ENCODE measurements at places on chromosomes 12 and 14. TPM values are rescaled to one million over a fixed set of nuclear protein-coding genes. Genes with fewer than 3 reads are reported as not detected.

GRCh38 chr12:7046383-7047105 is 14.0 kb upstream of the C1S start:
- no peak for DNase-seq

DNA sequence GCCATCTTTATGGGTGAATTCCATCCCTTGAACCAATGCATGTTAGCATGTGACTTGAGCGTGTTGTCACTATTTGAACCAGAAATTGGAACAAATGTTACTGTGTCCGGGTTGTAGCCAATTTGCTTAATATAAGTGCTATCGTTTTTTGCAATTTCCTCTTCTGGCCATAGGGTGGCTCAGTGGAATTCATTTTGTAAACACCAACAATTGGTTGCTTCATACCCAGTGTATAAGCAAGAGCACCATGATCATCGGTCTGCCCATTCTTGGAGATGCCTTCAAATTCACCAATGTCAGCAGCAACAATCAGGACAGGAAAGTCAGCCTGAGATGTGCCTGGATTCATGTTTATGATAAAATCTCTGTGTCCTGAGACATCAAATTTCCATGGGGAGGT is 5.0 kb upstream of the NEDD1 start:
- DNase-seq = no peak

RDH12 gene
- not detected for total RNA-seq

DNA sequence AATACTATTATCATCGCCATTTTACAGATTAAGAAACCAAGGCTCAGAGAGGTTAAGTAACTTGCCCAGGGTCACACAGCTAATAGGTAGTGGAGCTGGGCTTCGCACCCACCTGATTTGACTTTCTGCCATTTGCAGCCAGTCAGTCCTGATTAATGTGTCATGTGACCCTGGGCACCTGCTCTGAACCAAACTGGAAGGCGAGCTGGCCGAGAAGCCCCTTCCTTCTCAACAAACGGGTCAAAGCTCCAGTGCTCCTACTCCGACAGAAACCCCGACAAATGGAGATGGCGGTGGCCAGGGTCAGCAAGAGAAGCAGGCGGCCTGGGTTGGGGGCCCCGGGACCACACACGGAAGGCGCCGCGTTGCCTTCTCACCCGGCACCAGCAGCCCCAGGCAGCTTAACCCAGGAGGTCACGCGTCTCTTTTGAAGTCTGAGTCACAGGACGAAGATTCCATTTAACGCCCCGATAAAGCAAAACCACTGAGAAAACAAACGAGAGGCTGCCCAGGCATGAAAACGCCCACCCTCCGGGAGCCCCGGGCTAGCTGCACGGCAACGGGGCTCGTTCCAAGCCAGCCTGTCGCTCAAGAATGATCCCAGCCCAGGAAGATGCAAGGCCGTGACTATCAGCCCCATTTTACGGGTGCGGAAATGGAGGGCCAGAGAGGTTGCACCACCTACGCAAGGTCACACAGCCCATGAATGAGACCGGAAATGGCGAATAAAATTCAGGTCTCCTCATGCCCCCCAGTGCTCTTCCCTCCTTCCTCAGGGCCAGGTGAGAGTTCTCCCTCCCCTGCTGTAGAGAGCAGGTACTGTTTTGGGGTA is 124.8 kb downstream of the SCARB1 start:
- DNase-seq = peak; percentile 68

DNA sequence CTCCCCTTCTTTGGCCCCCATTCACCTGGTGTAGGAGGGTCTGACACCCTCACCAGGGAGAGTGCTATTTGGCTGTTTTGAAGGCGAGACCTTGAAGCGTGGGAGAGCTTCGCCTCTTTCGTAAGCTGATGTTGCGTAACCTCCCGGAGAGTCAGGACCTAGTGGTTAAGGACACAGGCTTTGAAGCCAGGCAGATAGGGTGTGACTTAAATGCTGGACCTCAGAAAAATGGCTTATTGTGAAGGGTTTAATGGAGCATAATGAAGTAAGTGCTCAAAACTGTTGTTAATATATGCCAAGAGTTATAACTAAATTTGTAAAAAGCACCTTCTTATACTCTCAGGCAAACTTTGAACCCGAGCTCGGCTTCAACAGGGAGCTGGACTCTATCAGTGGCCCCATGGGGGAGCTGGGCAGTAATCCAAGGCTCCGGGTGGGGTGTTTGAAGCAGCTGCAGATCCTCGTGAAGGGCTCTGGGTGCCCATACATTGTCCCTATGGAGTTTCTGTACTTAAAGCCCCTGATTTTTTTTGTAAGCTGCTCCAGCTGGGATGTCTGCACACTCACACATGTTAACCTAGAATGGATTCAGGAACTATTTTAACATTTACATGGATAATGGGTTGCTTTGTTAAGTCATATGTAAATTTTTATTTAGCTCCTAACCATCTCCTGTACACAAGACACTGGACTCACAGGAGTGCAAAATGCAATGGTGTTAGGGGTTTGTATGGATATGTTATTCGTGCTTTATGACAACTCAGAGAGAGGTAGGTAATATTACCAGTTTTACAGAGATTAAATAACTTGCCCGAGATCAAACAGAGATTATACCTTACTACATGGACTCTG is 26.0 kb downstream of the PPFIBP1 start:
- no peak for DNase-seq

HOXC10 gene
- total RNA-seq = 1.8 TPM

DNA sequence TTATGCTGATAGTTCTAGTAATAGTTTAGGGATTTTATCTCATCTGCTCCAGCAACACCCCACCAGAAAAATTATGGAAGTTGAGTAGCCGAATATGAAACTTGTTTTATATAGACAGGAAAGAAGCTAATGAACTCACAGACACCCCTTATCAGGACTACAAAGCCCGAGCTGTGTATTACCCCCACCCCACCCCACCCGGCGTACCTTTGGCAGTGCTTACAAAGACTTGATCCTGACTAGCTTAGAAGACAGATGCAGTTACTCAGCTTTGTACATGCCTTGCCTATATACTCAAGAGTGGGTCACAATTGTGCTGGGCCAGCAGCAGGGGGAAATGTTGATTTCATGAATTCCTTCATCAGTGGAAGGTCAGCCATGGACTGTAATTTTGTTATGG is 22.4 kb downstream of the PROX2 start:
- DNase-seq = no peak

DNA sequence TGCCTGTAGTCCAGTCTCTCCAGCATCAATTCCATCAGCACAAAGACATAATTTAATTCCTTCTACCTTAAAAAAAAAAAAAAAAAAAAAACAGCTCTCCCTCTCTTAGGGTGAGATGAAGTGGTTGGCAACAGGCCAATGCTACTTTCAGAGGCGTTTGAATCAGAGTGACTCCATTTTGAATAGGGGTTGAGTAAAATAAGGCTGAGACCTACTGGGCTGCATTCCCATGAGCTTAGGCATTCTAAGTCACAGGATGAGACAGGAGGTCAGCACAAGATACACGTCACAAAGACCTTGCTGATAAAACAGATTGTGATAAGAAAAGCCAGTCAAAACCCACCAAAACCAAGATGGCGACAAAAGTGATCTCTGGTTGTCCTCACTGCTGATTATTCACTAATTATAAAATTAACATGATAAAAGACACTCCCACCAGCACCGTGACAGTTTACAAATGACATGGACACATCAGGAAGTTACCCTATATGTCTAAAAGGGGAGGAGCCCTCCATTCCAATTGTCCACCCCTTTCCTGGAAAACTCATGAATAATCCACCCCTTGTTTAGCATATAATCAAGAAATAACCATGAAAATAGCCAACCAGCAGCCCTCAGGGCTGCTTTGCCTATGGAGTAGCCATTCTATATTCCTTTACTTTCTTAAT is 6.9 kb upstream of the TCL1B start:
- DNase-seq = no peak

DNA sequence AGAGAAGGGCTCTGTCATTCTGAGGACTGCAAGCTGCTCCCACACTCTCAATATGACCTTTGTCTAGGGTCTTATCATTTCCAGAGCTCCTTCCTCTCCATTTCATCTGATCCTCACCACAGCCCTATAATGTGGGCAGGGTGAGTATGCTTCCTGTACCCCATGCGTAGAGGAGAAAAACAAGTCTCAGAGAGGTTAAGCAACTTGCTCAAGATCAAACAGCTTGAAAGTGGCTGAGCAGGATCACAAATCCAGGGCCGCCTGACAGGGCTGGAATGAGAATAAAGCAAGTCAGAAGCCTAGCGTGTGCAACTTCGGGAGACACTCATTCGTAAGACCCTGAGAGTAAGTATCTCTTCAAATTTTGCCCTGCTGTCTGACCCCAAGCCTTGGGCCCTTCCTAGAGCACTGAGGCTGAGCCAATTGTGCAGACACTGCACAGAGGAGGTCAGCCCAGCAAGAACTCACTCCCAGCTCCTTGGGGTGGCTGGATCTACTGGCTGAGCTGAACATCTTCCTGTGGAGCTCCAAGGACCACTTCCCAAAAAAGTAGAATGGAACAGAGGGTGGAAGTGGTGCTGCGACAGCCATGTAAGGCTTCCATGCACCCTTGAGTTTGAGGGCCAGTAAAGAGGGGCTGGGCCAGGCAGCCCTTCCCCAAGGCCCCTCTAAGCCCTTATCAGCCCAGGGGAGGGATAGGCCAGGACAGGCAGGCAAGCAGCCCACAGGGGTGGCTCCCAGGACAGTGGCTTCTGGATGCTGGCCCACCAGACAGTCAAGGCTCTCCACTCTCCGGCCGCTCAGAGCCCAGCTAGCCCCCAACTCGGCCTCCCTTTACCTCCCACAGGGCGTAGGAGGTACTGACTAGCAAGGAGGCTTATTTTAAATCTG is 10.5 kb downstream of the ZFP36L1 start:
- DNase-seq = no peak

LIN7A gene
- total RNA-seq = 5.8 TPM

RFX4 gene
- total RNA-seq = 52.1 TPM

CLEC4A gene
- total RNA-seq = not detected

TMEM132C gene
- total RNA-seq = 10.6 TPM

CD27 gene
- not detected for total RNA-seq

DNA sequence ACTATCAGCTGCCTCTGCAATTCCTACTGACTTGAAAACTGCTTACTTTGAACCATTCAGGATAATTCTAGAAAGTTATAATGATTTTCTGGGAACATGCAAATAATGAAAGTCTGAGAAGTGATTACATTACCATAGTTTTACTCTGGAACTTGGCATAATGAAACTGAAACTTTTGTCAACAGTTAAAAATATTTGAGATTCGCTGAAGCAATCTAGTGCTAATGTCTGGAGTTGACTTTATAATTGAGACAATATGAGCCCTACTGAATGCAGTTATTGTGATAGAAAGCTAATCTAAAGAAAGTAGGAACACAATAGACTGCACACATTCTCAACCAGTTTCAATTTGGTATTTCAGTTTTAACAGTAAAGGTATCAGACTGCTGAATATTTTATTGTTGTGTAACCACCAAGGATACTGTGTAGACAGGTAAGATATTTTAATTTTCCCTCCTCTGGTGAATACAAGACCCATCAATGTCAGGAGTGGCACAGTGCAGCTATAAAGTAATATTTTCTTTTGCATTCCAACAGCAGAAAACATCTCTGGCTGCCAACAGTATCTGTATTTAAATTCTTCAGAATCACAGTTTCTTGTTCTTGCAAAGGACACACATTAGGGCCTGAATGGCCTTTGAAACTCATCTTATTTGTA is 483.5 kb downstream of the ATP23 start:
- DNase-seq = no peak

DNA sequence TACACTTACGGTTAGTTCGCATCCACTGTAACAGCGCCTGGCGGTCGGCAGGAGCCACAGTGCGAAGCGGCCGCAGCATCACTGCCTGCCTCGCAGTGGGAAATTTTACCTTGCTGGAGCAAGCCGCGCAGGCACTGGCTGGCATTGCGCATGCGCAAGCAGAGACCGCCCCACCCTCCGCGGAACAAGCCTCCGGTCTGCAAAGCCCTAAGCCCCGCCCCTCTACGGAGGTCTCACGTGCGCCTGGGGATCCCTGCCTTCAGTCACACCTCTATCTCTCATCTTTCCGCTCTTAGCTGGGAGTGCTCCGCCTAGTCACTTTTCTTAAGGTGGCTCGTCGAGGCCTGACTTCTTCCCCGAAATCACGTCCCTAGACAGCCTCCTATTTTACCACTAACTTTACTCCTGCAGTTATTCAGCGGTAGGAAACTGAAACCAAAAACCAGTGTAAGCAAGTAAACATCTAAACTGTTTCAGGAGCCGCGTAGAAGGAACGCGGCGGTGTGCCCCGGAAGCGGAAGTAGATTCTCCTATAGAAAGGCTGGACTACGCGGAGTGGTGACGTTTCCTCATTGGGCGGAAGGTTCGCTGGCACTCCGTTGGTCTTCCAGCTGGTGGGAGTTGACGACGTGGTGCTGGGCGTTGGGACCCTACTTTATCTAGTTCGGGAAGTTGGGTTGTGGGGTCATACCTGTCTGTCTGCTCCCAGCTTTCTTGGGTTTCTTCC is at the start of gene SRP54:
Gene SRP54 (plus strand): TSS at position 572 of the 727 bp plus-strand sequence. CDS start 13,718 bp downstream, outside the sequence.
- DNase-seq = peak; percentile 98

GRCh38 chr12:58346032-58346632 is 404.8 kb downstream of the ATP23 start:
- DNase-seq = no peak

SSTR1 gene
- total RNA-seq = not detected

TOMM20L gene
- 0.52 TPM for total RNA-seq

GRCh38 chr14:95953111-95953724 is 76.6 kb downstream of the TUNAR start:
- DNase-seq = peak; percentile 23

GPRC5A gene
- total RNA-seq = not detected

GRCh38 chr14:104583424-104584306 is 4.1 kb downstream of the C14orf180 start:
- DNase-seq = no peak

GRCh38 chr14:105952826-105953225 is 426.4 kb downstream of the TMEM121 start:
- DNase-seq = no peak

KRT4 gene
- total RNA-seq = not detected

DNA sequence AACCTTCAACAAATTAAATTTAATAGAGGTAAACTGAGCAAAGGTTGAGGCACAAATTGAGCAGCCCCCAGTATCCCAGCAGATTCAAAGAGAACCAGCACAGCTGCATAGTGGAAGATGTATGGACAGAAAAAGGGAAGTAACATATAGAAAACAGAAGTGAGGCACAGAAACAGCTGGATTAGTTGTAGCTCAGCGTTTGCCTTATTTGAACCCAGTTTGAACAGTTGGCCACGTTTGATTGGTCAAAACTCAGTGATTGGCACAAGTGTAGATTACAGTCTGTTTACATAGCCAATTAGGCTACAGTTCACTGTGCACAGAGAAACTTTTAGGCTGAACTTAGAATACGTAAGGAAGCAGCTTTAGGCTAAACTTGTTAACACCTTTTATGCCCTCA is 315.5 kb downstream of the RMST start:
- no peak for DNase-seq

KLRK1 gene
- total RNA-seq = not detected

DNA sequence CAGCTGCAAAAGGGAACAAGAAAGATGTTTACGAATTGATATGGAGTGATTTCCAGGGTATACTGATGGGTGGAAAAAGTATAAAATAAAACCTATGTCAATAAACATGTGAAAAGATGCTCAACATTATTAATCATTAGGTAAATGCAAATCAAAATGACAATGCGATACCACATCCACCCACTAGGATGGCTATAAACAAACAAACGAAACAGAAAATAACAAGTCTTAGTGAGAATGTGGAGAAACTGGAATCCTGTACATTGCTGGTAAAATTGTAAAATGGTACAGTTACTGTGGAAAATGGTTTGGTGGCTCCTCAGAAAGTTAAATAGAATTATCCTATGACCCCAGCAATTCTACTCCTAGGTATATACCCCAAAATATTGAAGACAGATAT is 9.5 kb upstream of the BEST3 start:
- no peak for DNase-seq

- DNase-seq = no peak
These were observed 115.6 kb upstream of the FBXO33 start for GRCh38 chr14:39547845-39548244.

All from neural crest cell (in vitro differentiated cells).